ENCODE measurements at places on chromosomes 12 and 14.

DNA sequence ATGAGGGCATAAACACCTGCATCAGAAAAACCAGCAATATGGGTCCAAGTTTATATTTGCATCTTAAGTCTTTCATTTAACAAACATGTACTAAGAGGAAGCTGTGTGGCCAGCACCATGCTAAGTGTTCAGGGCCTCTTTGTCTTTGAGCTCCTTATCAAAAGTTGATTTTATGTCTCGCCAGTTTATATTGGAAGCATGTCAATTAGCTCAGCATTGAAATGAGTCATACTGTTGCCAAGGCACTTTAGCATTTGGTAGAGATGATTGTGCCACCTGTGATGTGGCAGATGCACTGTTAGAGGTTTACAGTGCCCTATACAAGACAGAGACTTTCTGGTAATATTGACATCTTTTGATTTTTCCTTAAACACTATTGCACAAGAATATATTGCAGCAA, 68.5 kb downstream of the BHLHE41 start:
- DNase-seq, result no peak

GRCh38 chr12:85829391-85829790, 6.8 kb downstream of the RASSF9 start:
- no peak for DNase-seq

- no peak for DNase-seq
These were observed 82.9 kb downstream of the NEDD1 start for GRCh38 chr12:96989916-96990315.

DNA sequence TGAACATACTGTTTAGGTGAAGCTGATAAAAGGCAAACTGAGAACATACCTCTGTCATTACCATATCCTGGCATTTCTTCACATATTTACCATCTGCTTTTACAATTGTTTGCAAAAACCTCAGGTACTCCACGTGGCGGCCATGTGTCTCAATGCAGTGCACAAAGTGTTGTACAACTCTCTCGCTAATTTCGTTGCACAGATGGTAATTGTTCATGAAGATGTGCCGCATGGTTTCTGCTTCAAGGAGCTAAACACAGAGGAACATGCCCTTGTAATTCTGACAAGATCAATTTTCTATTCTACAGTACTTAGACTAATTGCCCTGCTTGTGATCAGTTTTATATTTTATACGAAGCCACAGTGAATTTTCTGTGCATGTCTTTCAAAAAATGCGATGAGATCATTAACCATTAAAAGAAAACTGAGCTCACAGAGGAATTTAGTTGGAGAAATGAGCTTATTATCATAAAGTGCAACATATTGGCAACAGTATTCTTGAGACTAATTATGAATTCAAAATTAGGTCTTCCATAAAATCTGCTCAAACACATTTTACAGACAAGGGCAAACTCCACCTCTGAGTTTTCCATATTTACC, 233.8 kb downstream of the ITPR2 start:
- DNase-seq, result no peak

- DNase-seq, result no peak
These were observed 355.6 kb downstream of the DAD1 start for GRCh38 chr14:22233377-22233776.

DNA sequence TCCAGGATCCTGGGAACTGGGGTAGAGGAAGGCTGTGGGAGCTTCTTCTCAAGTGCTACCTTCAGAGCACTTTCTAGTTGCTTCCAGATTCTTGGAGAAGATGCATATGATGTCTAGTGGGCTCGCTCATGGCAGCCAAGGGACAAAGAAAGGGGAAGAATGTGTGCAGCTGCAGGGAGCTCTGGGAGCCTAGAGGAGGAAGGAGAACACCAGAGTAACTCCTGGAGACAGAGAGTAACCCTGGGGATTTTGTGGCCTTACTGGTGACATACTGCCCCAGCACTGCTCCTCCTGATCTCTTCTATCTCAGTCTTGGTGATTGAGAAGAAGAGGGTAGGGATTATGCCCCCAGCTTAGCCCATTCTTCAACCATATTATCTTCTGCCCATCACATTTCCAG, 10.3 kb upstream of the SP7 start:
- no peak for DNase-seq

- no peak for DNase-seq
These were observed 493.9 kb downstream of the EGLN3 start for GRCh38 chr14:33457021-33457420.

GRCh38 chr14:90545966-90546751, 149.3 kb downstream of the CALM1 start:
- no peak for DNase-seq

GRCh38 chr14:77301103-77301502, 19.6 kb downstream of the POMT2 start:
- DNase-seq, result no peak

Measured in SIG-M5 (cell line).